ENCODE measurements at places on chromosomes 12 and 14.

DNA sequence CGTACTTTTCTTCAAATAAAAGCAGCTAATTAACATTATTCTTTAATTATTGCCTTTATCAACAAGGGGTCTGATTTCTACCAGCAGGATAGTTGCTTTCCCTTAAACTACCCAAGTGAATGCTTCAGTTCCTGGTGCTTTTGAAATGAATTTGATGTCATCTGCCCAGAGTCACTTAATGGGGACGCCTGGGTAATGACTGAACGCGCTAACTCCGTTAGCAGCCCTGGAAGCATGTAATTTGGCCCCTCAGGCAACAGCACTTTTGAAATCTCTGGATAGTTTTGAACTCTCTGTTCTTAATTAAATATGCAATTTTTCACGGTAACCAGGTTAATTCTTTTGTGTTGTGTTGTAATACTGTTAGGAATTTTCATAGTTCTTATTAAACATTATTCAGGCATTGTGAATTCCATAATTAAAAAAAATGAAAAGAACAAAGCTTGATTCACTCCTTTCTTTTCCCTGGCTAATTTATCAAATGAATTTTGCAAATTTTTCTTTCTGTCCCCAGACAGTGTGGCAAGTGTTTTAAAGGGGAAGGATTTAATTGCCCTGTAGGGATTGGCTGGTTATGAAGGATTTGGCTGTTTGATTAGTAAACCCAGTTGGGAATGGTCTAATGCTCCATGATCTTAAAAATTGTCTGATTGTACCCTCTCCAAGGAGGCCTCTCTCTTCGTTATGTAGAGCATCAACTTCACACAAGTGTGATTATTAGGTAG lies 137.5 kb upstream of the MYL2 start:
- DNase-seq: no peak

DNA sequence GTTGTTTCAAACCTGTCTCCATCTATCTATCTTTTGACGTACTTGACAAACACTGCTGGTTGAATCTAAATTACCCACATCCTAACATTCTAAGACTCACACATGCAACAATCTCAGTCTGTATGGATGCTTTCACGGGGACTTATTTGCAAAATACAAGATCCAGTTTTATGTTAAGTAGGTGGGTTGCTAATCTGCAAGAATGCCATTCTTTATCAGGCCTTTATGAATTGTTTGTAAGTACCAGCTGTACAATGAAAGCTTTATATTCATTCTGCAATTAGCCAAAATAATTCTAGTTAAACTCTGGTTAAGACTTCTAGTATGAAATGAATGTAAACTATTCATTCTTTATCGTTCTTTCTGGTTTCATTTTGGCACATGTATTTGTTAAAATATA lies 135.1 kb downstream of the NAV3 start:
- no peak for DNase-seq

DNA sequence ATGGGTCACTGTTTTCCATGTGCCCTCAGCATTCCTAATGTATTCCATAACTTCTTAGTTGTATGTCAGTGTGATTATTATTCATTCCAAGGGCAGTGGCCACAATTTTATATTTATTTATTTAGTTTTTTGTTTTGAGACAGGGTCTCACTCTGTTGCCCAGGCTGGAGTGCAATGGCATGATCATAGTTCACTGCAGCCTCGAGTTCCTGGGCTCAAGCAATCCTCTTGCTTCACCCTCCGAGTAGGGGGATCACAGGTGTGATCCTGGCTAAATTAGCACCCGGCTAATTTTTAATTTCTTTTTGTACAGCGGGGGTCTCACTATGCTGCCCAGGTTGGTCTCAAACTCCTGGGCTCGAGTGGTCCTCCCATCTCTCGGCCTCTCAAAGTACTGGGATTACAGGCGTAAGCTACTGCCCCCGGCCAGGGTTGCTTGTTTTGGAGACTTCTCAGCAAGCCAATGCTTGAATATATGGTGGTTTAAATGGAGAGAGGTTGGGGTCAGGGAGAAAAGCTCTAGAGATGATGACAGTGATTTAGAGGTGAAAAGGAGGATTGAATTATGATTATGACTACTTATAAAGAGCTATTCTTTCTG lies 7.6 kb downstream of the GPRC5A start:
- DNase-seq: no peak

- DNase-seq: no peak
Measured at GRCh38 chr12:67742461-67742860, 93.9 kb downstream of the DYRK2 start.

- no peak for DNase-seq
Measured at GRCh38 chr12:131592972-131593371, 117.9 kb upstream of the SFSWAP start.
